ENCODE measurements at places on chromosomes 6 and 20. TPM values are rescaled to one million over a fixed set of nuclear protein-coding genes. Genes with fewer than 3 reads are reported as not detected.

The FHL5 gene
- not detected for total RNA-seq

The TGM3 gene
- not detected for total RNA-seq

The SDC4 gene
- 122 TPM for total RNA-seq

The STX7 gene
- 28.1 TPM for total RNA-seq

The NTSR1 gene
- not detected for total RNA-seq

The ACSS2 gene
- total RNA-seq = 116 TPM

The FNDC1 gene
- 0.17 TPM for total RNA-seq

The EYS gene
- total RNA-seq = not detected

The XKR7 gene
- not detected for total RNA-seq

The OXT gene
- not detected for total RNA-seq

The NRSN1 gene
- not detected for total RNA-seq

The SNAI1 gene
- total RNA-seq = 2.5 TPM

The WFDC5 gene
- not detected for total RNA-seq
